ENCODE measurements at places on chromosomes 13 and 19. TPM values are rescaled to one million over a fixed set of nuclear protein-coding genes. Genes with fewer than 3 reads are reported as not detected.

Gene LYPD3
- total RNA-seq, result 0.45 TPM

Gene ZNF283
- total RNA-seq, result 4.3 TPM

Gene ZNF426
- total RNA-seq, result 0.44 TPM

Gene SERPINE3
- total RNA-seq, result not detected

Gene FFAR1
- not detected for total RNA-seq

Gene TBC1D4
- 17.6 TPM for total RNA-seq

Gene SPINT2
- 278 TPM for total RNA-seq

Gene PRR36
- 0.48 TPM for total RNA-seq

Gene LILRA6
- 0.06 TPM for total RNA-seq

Gene VSTM2B
- 0.09 TPM for total RNA-seq

Gene CEP89
- total RNA-seq, result 39.9 TPM

Gene TMEM221
- 0.58 TPM for total RNA-seq

Gene VSTM1
- total RNA-seq, result 0.50 TPM

Gene IRGC
- total RNA-seq, result not detected

Gene UGGT2
- total RNA-seq, result 9.9 TPM

Gene APBA3
- 13.6 TPM for total RNA-seq
